ENCODE measurements at places on chromosomes 6 and 20.

DNA sequence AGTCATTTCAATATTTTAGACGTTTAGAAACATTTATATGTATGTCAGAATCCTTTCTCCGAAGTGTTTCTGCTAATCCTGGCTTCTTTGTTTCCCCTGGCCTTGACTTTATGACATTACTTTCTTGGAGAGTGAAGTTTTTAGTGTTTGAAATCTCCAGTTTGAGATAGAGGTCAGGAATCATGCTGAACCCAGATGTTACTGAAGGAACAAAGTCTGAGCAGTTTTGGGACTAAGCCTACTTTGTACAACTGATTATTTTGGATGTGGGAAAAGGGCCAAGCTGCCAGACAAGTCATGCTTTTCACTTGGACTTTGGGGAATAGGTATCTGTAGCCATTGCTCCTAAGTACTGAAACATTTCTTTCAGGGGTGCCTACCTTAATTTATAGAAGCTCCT is 2.3 kb downstream of the RNF144B start:
- DNase-seq = no peak

DNA sequence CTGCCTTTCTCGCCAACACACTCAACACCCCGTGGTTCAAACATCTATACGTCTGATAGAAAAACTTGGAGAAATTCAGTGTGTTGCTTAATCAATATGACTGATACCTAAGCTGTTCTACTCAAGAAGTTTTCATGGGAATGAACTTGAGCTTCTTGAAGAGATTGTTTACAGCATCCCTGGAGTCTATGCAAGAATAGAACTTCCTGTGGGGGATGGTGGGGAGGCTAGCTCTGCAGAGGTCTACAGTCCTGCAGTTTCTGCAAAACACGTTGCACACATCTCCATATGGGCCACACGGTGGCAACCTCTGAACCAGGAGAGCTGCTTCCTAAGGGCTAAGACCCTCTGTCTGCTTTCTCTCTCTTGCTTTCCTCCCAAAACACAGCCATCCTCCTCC is 32.7 kb upstream of the FANCE start:
- no peak for DNase-seq

GRCh38 chr6:152745509-152746171 is 5.0 kb upstream of the VIP start:
- DNase-seq = no peak

- DNase-seq = no peak
These were observed 34.9 kb upstream of the RALGAPA2 start for GRCh38 chr20:20747298-20747697.

DNA sequence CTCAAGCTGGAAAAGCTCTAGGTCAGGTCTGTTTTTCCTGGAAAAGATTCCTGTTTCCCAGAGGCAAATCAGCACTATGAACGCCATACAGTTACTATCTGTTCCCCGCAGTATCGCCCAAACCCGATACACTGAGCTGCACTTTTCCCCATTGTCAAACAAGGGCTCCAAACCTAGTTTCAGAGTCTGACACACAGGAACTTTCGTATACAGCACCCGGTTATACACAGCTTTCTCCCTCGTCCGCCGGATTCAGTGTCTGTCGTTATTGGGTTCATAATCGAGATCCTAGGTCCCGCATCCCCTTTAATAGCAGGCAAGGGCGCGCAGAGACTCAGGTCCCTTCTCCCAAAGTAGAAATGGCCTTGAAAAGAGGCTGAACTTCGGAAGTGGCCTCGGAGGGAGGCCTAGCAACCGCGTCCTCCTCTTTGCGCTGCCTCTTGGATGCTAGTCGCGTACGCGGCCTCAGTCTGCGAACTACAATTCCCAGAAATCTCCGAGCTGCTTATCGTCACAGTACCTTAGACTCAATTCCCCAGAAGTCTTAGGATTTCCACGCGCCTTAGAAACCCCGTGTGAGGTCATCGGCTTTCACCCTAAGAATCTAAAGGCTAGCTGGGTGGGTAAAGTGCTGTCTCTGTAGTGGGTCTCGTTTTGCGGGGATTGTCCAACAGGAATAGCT is 34.2 kb downstream of the ZNF391 start:
- no peak for DNase-seq

- DNase-seq = no peak
These were observed 34.2 kb downstream of the PIM1 start for GRCh38 chr6:37204014-37204751.

DNA sequence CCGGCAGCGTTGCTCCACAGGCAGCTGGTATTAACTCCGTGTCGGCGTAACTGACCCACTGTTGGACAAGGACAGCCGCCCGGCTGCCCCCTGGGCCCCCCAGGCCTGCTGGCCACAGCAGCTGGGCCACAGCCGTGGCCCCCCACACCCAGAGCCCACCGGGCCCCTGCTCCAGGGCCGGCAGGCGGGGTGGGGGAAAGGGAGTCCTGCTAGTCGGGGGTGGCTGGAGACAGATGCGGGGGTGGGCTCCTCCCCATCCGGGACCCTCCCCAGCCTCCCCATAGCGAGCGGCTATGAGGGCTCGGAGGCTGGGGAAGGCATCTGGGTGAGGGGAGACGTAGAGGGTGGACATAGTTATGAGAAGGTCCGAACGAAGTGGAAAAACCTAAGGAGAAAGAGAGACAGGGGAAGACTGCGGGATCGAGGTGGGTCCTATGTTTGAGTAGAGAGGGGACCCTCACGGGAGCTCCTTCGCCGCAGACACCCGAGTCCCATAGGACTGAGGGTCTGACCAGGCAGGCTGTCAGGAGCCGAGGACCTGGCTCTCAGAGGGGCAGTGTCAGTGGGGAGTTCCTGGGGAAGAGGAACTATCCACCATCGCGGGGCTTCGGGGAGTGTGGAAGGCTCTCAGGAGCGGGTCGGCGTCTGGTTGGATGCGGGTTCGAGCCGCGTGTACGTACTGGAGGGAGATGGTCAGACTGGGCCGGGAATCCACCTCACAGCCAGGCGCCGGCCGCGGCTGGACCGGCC is 511 bp downstream of the VARS1 start:
- DNase-seq = no peak

GRCh38 chr6:137387096-137387764 is 107.0 kb downstream of the OLIG3 start:
- DNase-seq = no peak

GRCh38 chr6:30002871-30003270 is 58.2 kb upstream of the POLR1H start:
- DNase-seq = no peak

- DNase-seq = no peak
These were observed 208.0 kb upstream of the SASH1 start for GRCh38 chr6:148134592-148134991.

- no peak for DNase-seq
These were observed 109.3 kb downstream of the IPCEF1 start for GRCh38 chr6:154247119-154247861.

GRCh38 chr6:150549007-150549406 is 50.7 kb upstream of the PLEKHG1 start:
- no peak for DNase-seq

DNA sequence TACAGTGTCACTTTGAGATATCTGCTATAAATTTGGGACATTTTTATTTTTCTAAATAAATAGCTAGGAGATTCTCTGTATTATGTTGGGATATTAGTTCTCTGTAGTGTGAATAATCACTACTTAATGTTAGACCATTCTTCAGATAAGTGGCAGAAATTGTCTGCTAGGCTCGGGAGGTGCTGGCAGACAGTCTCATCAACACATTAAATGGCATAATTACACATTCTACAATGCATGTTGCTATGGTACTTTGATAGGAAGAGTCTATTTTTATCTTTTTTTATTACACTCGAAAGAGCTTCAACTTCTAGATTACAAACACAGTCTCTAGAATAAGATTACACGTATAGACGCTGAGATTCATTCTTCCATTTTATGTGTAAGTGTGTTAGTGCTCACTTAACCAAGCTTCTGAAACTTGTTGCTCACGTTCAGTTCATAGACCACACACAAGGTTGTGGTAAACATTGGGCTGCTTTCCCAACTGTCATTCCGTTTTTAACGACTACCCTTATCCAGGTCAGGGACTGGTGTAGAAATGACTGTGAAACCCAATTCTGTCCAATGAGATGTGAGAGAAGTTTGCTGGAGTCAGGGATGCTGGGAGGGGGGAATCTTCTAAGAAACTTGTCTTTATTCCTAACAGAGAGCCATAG is 78.6 kb downstream of the TPBG start:
- no peak for DNase-seq

GRCh38 chr6:125415913-125416312 is 114.1 kb upstream of the HDDC2 start:
- no peak for DNase-seq

GRCh38 chr6:149933461-149933860 is 8.4 kb upstream of the ULBP2 start:
- no peak for DNase-seq

- no peak for DNase-seq
These were observed 180.4 kb downstream of the ADGRG6 start for GRCh38 chr6:142482249-142482648.

DNA sequence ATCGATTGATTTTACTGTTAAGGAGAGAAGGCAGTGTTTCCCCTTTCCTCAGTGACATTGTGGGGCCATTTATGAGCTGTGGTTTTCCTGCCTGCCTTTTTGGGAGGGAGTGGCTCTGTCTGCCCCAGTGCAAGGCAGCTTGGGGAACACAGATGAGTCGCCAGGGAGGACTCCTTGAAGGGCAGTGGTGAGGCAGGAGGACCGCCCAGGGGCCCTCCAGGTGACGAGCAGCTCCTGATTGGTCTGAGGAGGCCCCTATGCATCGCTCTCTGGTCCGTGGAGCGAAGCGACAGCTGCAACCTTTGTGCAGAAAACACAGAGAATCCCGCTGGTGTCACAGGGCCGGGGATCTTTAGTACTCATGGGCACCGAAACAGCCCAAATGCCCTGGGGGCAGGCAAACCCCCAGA is 100.3 kb downstream of the TMEM242 start:
- DNase-seq = no peak

DNA sequence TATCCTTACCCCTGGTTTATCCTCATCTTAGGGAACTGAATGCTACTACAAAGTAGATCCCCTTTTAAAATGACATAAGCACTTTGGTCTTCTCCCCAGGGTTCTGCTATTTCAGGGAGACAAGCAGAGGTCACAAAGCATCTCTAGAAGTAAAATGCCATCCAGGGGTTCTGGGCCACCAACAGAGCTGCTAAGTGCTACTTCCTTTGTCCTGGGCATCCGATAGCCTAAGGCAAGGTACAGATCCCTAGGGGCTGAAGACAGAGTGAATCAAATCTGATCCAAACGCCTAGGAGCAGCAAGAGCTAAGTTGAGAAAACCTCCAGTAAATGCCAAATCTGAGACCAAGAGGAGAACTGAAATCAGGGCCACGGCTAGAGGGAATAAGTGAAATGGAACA is 161.2 kb downstream of the PTPRT start:
- no peak for DNase-seq

- no peak for DNase-seq
These were observed 155.5 kb downstream of the HACE1 start for GRCh38 chr6:104704191-104704590.

GRCh38 chr6:20893412-20893811 is 359.2 kb downstream of the CDKAL1 start:
- no peak for DNase-seq

DNA sequence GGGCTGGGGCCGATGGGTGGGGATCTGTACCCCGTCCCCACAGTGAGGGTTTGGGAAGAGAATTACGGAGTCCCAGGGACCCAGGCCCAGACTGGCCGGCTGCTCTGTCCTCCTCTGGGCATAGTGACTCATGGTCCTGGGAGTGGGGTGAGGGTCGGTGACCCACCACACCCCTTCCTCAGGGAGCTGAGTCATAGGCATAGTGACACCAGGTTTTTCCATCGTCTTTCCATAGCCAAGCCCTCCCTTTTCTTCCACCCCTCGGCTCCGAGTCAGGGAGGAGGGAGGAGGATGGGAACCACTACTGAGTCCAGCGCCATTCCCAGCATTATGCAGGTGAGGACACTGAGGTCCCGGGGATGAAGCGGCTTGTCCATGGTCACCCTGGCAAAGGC is 8.9 kb downstream of the CYP21A2 start:
- no peak for DNase-seq

- DNase-seq = no peak
These were observed 132.1 kb upstream of the CNR1 start for GRCh38 chr6:88298066-88298845.

DNA sequence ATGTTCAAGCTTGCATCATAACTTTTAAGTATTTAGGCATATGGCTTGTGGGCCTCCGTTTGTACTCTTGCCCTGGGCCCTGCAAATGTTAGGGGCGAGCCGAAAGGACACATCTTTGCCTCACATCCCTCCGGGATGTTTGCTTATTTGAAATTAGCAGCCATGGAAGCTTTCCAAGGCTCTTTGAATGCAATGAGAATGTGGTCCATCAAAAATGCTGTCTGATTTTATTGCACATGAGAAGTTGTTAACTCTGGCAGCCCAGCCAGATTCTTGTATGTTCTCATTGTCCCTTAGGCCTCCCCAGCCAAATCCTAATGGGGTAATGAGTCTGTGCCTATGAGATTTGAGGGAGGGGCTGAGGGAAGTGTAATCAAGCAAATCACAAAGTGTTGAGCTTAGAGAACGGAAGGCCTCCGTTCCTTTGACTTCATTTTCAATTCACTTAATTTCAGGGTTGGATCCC is 261.2 kb upstream of the MARCKS start:
- no peak for DNase-seq

DNA sequence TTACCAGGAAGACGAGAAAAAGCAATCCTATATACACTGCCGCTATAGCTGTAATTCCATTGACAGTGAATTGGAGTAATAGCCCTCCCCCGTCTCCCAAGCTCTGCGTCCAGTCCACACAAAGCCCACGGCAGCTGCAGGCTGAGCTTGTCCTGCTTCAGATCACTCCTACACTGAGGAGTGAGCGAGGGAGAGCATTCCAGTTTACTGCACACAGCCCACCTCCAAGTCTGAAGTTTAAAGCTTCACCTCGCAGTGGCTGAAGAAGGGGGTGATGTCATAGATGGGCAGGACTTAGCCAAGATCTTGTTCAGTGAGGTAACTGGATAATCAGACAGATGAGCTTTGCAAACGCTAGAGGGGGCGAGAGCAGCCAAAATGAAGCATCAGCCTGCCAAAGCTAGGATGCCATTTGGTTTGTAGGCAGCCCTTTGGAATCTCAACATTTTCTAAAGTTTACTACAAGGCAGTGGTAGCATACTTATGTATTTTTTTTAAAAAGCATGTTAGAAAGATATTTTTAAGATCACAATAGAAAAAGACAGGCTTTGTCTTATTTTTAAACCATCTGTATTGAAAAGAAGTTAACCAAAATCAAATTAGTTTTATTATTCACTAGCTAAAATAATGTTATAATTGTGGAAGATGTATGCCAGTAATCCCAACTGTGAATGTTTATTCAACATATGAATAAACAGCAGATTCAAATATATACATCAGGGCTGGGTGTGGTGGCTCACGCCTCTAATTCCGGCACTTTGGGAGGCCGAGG is at the start of gene FLRT3:
Gene FLRT3, minus strand, starts transcription at position 213 of the 772 bp plus-strand sequence. CDS start 10,106 bp downstream, outside the sequence.
- no peak for DNase-seq

GRCh38 chr6:134819236-134819635 is 130.7 kb downstream of the ALDH8A1 start:
- no peak for DNase-seq

GRCh38 chr6:153150752-153151440 is 19.8 kb upstream of the RGS17 start:
- no peak for DNase-seq
